ENCODE measurements at places on chromosomes 3 and 15.

- DNase-seq: no peak
- no peaks in the 10 kb centered on the region for H3K36me3 ChIP-seq
- peaks cover 1% of the 10 kb centered on the region for H3K4me1 ChIP-seq
- H3K27me3 ChIP-seq: no peaks in the 10 kb centered on the region
- no peak overlapping the region for H3K27ac ChIP-seq
- H3K4me3 ChIP-seq: no peak overlapping the region
Observed at GRCh38 chr3:187507266-187507665, 139.1 kb downstream of the RTP4 start.

DNA sequence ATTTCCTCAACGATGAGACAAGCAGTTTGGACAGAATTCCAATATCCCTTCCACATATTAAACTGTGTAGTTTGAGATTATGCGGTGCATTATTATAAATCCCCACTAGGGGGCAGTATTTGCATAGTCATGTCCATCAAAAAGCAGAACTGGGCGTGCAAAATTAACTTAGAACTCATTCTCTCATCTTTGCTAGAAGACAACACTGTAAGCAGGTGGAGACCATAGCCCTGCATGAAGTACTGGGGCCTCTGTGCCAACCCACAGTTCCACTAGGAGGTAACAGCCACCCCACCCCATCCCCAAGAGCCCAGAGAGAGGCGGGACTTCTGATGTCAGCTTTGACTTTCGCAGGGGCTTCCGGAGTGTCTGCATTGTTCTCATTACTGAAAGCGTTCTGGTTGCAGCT lies 106.6 kb upstream of the TMC3 start:
- H3K4me1 ChIP-seq: no peaks in the 10 kb centered on the region
- H3K36me3 ChIP-seq: no peaks in the 10 kb centered on the region
- DNase-seq: no peak
- H3K4me3 ChIP-seq: no peak overlapping the region
- H3K27me3 ChIP-seq: no peaks in the 10 kb centered on the region

GRCh38 chr3:172216911-172217310 lies 177.5 kb downstream of the FNDC3B start:
- no peaks in the 10 kb centered on the region for H3K36me3 ChIP-seq
- H3K4me3 ChIP-seq: no peak overlapping the region
- no peak for DNase-seq
- no peak overlapping the region for H3K27ac ChIP-seq
- no peaks in the 10 kb centered on the region for H3K27me3 ChIP-seq

DNA sequence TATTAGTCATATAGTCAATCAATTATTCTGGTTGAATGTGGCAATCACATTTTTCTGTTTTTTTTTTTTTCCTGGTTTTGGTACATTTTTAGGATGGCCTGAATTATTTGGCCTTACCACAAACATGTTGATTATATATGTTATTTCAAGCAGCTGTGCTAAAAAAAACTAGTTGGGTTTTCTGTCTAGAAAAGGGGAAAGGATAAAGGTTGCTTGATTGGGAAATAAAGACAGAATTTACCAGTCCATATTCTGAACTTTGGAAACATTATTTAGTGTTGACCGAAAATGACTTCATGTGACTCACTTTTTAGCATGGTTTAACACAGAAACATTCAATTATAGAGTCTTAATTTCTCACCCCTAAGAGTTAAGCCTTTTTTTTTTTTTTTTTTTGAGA lies 8.1 kb downstream of the MORF4L1 start:
- no peaks in the 10 kb centered on the region for H3K4me1 ChIP-seq
- H3K27ac ChIP-seq: no peak overlapping the region
- no peaks in the 10 kb centered on the region for H3K27me3 ChIP-seq
- DNase-seq: no peak

GRCh38 chr3:122055215-122055614 lies at the start of gene CD86:
CD86 (plus strand) TSS chr3:122055362; CDS start chr3:122055490, 128 bp downstream.
- H3K4me1 ChIP-seq: 0 out of 2 replicates have a peak, but pooled peaks cover 1% of the 10 kb centered on the region
- H3K36me3 ChIP-seq: no peaks in the 10 kb centered on the region
- no peak within 1 kb of the TSS for H3K4me3 ChIP-seq
- H3K27ac ChIP-seq: no peak within 1 kb of the TSS
- no peak for DNase-seq
- no peaks in the 10 kb centered on the region for H3K27me3 ChIP-seq

- H3K4me1 ChIP-seq: 0 out of 2 replicates have a peak, but pooled peaks cover 2% of the 10 kb centered on the region
- H3K36me3 ChIP-seq: no peaks in the 10 kb centered on the region
- H3K27me3 ChIP-seq: no peaks in the 10 kb centered on the region
- DNase-seq: no peak
- H3K27ac ChIP-seq: no peak overlapping the region
Observed at GRCh38 chr3:194469977-194470376, 16.8 kb downstream of the ATP13A3 start.

DNA sequence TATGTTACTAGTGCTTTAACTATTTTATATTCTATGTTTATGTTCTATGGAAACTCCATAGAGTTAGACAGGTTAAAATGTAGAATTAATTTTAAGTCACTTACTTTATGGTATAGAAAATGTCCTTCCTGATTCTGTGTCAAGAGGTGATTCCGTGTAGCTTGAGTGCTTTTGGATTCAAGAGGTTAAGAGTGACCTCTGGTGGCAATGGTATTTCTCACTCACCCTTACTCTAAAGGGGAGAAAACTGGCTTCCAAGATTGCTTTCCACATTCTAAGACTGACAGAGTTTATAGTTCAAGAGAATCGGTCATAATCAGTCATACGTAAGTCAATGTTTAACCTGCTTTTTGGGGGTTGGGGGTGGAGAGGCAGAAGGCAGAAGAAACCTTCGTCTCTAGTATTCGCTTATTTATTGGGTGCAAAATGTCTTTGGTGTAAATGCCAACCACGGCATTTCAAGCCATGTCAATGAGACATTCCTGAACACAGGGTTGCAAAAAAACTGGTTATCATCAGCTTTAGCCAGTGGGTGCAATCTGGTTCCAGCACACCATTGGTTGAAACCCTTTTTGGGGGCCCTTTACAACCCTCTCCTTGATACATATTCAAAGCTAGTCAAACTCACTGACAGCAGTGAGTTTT lies 92.0 kb upstream of the VGLL3 start:
- no peak overlapping the region for H3K4me3 ChIP-seq
- H3K36me3 ChIP-seq: no peaks in the 10 kb centered on the region
- peaks cover 1% of the 10 kb centered on the region for H3K4me1 ChIP-seq
- no peaks in the 10 kb centered on the region for H3K27me3 ChIP-seq

- no peak overlapping the region for H3K4me3 ChIP-seq
- no peaks in the 10 kb centered on the region for H3K27me3 ChIP-seq
- no peaks in the 10 kb centered on the region for H3K4me1 ChIP-seq
Observed at GRCh38 chr3:42256135-42256819, 9.7 kb downstream of the CCK start.

DNA sequence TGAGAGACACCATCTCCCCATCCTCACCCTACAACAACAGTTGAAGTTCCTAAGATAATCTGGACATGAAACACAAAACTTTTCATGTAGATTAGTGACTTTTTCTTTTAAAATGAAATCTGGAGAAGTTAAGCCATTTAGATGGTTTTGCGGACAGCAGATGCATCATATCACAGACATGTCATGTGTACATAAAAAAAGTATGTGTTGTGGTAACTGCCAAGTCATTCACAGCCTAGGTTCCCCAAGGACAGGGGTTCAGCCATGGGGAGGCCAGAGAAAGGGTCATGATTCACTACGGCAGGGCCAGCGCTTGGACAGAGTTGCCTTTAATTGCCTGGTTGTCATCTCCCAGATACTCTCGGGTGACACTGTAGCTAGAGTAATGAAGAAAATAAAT lies 163.2 kb downstream of the PDZRN3 start:
- no peaks in the 10 kb centered on the region for H3K4me1 ChIP-seq
- no peaks in the 10 kb centered on the region for H3K36me3 ChIP-seq
- no peak for DNase-seq
- H3K27me3 ChIP-seq: no peaks in the 10 kb centered on the region
- H3K27ac ChIP-seq: no peak overlapping the region

DNA sequence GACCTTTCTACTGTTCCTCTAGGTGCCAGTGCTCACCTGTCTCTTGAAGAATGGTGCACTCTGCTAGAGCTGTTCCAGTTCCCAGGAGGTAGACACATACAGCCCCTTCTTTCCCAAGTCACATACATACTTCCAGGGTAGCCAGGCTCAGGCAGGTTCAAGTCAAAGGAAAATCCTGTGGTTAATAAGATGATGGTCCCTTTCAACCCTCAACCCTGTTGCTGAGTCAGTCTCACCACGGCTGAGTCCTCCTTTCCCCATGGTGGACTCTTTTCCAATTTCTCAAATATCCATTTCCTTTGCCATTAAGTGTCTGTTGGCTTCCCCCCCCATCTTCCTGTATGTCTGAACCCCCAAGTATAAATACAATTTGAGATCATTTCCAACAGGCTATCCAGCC lies 56.1 kb upstream of the ACAN start:
- no peaks in the 10 kb centered on the region for H3K36me3 ChIP-seq
- no peaks in the 10 kb centered on the region for H3K4me1 ChIP-seq
- H3K4me3 ChIP-seq: no peak overlapping the region
- DNase-seq: no peak
- H3K27me3 ChIP-seq: no peaks in the 10 kb centered on the region

GRCh38 chr3:155995525-155996370 lies 124.6 kb upstream of the KCNAB1 start:
- H3K27me3 ChIP-seq: no peaks in the 10 kb centered on the region
- no peak overlapping the region for H3K27ac ChIP-seq
- no peak for DNase-seq
- no peaks in the 10 kb centered on the region for H3K4me1 ChIP-seq
- H3K4me3 ChIP-seq: no peak overlapping the region

- H3K4me1 ChIP-seq: no peaks in the 10 kb centered on the region
- no peak for DNase-seq
- H3K4me3 ChIP-seq: no peak overlapping the region
- H3K27ac ChIP-seq: no peak overlapping the region
Observed at GRCh38 chr15:52098323-52098722, 14.3 kb downstream of the BCL2L10 start.

DNA sequence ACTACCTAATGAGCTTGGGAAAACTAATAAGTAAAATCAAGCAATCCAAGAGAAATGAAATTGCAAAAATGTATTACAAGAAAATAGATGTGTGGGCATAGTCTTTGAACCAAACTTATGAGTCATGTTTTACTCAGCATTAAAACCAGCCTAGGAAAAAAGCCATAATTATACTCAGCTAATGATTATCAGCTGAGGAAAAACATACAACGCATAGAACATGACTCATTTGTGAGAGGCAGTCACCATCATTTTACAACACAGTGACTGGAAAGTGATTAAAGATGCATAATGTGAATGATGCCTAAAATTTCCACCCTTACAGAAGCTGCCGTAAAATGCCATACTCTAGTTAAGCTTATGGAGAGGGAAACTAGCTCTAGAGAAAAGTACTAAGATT lies 238.0 kb upstream of the EOMES start:
- no peaks in the 10 kb centered on the region for H3K4me1 ChIP-seq
- no peak overlapping the region for H3K4me3 ChIP-seq
- no peak overlapping the region for H3K27ac ChIP-seq
- no peak for DNase-seq
- H3K27me3 ChIP-seq: no peaks in the 10 kb centered on the region

DNA sequence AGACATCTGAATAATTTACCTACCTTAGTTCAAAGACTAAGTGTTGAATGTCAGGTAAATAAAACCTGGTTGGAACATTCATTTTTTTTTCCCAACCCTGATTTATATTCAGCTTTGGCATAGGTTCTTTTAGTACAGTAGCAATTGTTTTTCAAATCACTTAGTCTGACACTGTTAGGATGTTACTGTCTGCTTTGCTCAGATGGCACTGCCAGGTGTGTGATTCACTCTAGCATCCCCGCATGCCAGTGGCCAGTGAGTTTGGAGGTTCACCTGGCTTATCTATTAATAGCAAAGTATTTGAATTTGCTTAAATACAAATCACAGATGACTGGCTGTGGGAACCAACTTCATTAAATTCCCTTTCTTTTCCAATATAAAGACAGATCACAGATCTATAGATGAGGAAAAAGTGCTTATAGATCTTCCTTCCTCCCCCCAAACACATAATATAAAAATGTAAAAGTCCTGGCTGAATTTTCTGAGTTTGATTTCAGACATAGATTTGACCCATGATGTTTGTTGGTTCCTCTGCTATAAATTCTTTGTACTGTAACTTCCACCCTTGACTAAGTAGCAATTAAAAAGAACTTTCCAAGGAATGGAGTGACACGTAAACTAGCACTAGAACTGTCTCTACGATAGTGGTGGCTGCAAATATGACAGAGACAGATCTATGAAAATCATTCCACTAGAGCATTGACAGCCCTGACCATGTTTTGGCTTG lies 3.9 kb downstream of the THBS1 start:
- H3K27me3 ChIP-seq: no peaks in the 10 kb centered on the region
- H3K27ac ChIP-seq: no peak overlapping the region
- no peak for DNase-seq
- peaks cover 9% of the 10 kb centered on the region for H3K4me1 ChIP-seq
- peaks cover 61% of the 10 kb centered on the region for H3K36me3 ChIP-seq

- no peaks in the 10 kb centered on the region for H3K4me1 ChIP-seq
- DNase-seq: no peak
- no peak overlapping the region for H3K27ac ChIP-seq
- no peaks in the 10 kb centered on the region for H3K27me3 ChIP-seq
- no peaks in the 10 kb centered on the region for H3K36me3 ChIP-seq
Observed at GRCh38 chr15:36484038-36484778, 95.2 kb upstream of the CDIN1 start.

DNA sequence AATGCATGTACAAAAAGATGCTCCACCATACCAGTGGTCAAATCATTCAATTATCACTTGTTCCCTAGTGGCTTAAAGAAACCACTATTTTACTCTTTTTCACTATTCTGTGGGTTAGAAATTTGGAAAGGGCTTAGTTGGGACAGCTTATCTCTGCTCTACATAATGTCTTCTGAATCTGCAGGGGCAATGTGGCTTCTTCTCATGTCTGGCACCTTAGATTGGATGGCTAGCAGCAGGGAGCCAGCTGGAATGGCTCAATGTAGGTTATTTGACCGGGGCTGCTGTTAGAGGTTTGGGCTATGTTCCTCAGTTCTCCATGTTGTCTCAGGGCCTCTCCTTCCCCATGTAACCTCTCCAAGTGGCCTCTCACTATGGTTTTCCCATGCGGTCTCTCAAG lies 57.5 kb upstream of the EPHB1 start:
- no peaks in the 10 kb centered on the region for H3K36me3 ChIP-seq
- H3K27me3 ChIP-seq: no peaks in the 10 kb centered on the region
- H3K4me3 ChIP-seq: no peak overlapping the region
- H3K27ac ChIP-seq: no peak overlapping the region
- DNase-seq: no peak

DNA sequence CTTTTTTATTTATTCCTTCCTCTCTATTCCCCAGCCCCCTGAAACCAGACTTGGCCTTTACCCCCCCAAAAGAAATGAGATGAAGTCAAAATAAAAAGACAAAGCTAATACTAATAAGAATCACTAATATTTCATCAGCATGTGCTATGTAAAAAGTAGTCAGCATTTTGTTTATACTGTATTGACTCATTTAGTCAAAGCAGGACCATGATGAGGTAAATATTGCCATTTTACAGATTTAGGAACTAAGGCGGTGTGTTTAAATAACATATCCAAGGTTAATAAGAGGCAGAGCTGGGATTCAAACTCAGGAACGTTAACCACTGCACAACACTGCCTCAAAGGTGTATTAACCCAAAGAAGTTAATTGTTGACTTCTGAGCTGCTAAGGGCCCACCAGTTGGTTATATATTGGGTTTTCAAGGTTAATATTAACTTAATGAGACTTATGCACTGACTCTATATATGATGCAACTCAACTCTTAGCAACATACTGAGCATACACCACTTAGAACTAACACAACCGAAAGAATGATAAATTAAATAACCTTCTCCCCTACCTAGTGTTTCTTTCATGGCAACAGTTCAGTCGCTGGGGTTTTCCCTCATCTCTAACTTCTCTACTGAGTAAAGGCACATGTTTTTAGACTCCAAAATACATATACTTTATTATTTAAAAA lies 34.7 kb downstream of the FOXP1 start:
- H3K4me1 ChIP-seq: no peaks in the 10 kb centered on the region
- H3K27me3 ChIP-seq: no peaks in the 10 kb centered on the region
- DNase-seq: no peak
- H3K36me3 ChIP-seq: no peaks in the 10 kb centered on the region
- no peak overlapping the region for H3K4me3 ChIP-seq
